Activated naive CD8-positive, alpha-beta T cell treated with anti-CD3 and anti-CD28 coated beads, Interleukin-2, amount 50 U/mL, for 24 hours (primary cell): ENCODE measurements at places on chromosomes 4 and X.

DNA sequence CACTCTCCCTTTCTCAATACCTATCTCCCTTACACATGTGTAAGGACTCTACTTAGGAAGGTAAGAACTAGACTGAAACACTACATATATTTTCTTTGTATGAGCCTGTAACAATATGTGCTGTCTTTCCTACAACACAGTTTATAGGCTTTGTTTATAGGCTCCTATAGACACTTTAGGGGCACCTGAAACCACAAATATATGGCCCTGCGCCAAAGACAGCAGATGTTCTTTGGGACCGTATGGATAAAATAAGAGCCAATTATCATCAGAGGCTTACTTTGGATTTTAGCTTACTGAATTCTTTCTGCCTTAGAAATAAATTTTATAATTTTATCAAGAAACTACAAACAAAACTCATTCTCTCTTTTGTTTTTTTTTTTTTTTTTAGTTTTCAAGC, 16.6 kb upstream of the CXCL3 start:
- no peak for DNase-seq
- no peaks in the 10 kb centered on the region for H3K4me1 ChIP-seq
- no peak overlapping the region for H3K4me3 ChIP-seq
- peaks cover 2% of the 10 kb centered on the region for H3K27me3 ChIP-seq
- H3K36me3 ChIP-seq: no peaks in the 10 kb centered on the region
- H3K27ac ChIP-seq: no peak overlapping the region

GRCh38 chr4:112302320-112303274, 5.4 kb downstream of the ALPK1 start:
- no peak overlapping the region for H3K27ac ChIP-seq
- H3K4me3 ChIP-seq: no peak overlapping the region
- H3K27me3 ChIP-seq: no peaks in the 10 kb centered on the region

DNA sequence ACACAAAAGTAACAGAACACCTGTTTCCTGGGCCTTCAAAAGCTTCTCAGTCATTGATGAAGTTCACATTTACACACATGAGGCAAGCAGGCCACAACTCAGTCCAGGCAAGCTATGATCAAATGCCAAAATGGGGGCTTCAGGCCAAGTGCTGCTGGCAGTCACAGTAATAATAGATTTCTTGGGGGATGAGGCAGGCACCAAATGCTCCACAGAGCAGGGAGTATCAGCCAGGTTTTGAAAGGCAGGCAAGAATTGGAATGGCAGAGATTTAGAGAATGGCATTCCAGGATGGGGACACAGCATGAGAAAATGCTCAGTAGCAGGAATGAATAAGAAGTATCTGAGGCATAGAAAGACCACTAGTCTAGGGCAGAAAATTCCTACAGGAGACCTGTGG, 52.8 kb downstream of the GRIA3 start:
- DNase-seq: no peak
- H3K27ac ChIP-seq: no peak overlapping the region

- no peaks in the 10 kb centered on the region for H3K27me3 ChIP-seq
- H3K4me3 ChIP-seq: no peak overlapping the region
- H3K27ac ChIP-seq: no peak overlapping the region
- peaks cover 1% of the 10 kb centered on the region for H3K36me3 ChIP-seq
- DNase-seq: no peak
- no peaks in the 10 kb centered on the region for H3K4me1 ChIP-seq
Measured at GRCh38 chrX:112521676-112522075, 158.1 kb downstream of the LHFPL1 start.

DNA sequence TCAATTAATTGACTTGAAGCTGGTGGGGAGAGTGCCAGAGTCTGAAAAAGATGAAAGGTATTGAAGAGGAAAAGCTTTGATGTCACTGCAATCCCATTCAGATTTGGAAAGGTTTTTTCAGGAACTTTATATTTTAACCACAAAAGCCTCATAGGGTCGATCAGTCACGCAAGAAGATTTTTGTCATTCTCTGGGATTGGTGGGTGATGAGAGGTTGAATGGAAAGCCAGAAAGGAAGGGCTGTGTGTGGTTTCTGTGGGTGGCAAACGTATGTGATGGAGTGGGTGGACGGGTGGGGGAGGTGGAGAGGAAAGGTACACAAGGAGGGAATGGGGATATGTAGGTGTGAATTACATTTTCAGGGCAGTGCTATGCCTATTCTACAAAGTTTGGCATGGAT, 173.8 kb upstream of the SCML1 start:
- peak overlapping the region; percentile 12 for H3K4me3 ChIP-seq
- no peaks in the 10 kb centered on the region for H3K36me3 ChIP-seq
- peaks cover 27% of the 10 kb centered on the region for H3K4me1 ChIP-seq
- no peaks in the 10 kb centered on the region for H3K27me3 ChIP-seq

DNA sequence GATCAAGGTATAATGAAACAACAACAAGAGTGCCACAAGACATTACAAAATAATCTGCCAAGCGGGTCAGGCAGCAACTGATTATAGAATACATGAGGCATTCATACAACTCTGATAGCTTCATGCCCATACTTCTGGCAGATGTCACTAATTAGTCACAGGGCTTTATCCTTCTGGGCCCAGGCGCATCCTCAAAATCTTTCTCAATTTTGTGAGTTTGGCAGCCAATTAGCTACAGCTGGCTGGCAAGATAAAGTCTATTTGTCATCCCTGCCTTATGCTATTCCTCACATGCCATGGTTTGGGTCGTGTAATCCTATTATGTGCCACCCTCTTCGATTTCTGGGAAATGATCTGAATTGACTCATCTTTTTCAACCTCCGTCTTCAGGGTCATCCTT, 254.3 kb downstream of the PACRGL start:
- no peaks in the 10 kb centered on the region for H3K4me1 ChIP-seq
- no peaks in the 10 kb centered on the region for H3K27me3 ChIP-seq
- no peak overlapping the region for H3K4me3 ChIP-seq
- no peak for DNase-seq
- no peaks in the 10 kb centered on the region for H3K36me3 ChIP-seq
- no peak overlapping the region for H3K27ac ChIP-seq

- no peak overlapping the region for H3K4me3 ChIP-seq
- no peak overlapping the region for H3K27ac ChIP-seq
- no peaks in the 10 kb centered on the region for H3K36me3 ChIP-seq
- no peak for DNase-seq
Measured at GRCh38 chr4:148259841-148260240, 182.4 kb downstream of the NR3C2 start.

GRCh38 chr4:37101182-37101581, 143.4 kb upstream of the NWD2 start:
- no peak overlapping the region for H3K4me3 ChIP-seq
- H3K27me3 ChIP-seq: no peaks in the 10 kb centered on the region
- no peaks in the 10 kb centered on the region for H3K36me3 ChIP-seq
- H3K27ac ChIP-seq: no peak overlapping the region

DNA sequence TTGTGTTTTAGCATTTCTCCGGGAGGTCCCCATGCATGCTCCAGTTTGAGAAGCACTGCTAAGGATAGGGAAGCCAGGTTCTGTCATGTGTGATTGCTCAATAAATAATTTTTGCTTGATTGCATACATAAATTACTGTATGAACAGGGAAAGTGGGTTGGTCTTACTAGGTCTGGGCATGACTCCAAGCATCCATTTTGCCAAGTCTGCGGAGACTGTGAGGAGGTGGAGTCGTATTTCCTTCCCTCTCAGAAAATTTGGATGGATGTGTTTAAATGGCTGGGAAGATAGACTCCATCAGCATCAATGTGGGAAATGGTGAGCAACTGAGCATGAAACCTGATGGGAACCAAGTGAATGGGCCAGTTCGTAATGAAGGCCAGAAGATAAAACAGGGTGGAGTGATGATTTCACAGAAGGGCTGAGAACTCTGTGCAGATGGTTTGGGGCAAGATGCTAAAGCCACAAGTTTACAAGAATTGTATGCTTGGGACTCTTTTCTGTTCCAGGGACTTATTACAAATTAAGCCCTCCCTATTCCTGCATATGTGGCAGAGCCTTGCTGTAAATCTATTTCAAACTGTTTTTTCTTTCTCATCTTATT, 84.1 kb downstream of the NHS start:
- DNase-seq: no peak

DNA sequence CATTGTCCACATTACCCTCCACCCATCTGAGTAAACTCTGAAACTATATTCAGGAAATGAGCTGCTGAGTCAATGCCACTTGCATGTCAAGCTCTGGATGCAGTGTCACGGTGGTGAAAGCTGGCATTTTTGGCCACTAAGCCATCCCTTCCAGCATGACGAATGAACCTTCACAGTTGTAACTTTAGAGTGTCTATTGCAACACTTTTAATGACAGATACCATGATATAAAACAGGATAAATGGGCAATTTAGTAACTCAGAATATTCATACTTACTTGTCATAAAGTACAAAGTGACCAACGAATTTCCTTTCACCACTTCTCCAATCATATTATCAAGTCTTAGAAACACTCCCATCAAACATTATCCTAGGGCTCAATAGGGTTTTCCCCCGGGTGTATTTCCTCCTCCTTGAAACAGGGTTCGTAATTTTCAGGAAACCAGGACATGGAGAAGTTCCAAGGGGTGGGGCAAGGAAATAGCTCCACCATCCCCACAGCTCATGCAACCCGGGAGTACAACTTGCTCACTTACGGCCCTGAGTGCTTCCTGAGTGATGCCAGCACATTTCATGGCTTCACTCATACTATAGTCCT, 73.1 kb downstream of the MTHFD2L start:
- no peak overlapping the region for H3K4me3 ChIP-seq
- H3K27me3 ChIP-seq: no peaks in the 10 kb centered on the region
- DNase-seq: no peak
- H3K36me3 ChIP-seq: no peaks in the 10 kb centered on the region

DNA sequence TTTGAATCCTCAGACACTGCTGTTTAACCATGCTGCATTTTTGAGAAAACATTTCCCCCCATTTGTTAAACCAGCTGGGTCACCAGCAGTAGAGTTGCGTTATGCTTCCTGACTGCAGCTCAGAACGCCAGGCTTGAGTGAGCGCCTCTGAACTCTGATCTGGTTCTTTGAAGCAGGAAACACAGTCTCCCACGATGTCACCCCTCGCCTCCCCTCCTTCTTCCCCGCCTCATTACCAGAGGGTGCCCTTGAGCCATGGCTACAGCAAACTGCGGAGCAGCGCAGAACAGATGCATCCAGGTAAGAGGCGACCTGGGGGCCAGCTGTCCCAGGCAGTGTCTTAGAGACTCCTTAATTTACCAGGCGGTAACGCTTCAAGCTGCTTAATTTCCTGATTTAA, 78.4 kb downstream of the REPS2 start:
- H3K27me3 ChIP-seq: no peaks in the 10 kb centered on the region
- H3K36me3 ChIP-seq: no peaks in the 10 kb centered on the region
- H3K4me1 ChIP-seq: peaks cover 3% of the 10 kb centered on the region
- H3K4me3 ChIP-seq: no peak overlapping the region

GRCh38 chr4:154013576-154013975, 224.7 kb upstream of the SFRP2 start:
- H3K4me3 ChIP-seq: no peak overlapping the region
- H3K27ac ChIP-seq: no peak overlapping the region
- no peaks in the 10 kb centered on the region for H3K27me3 ChIP-seq

GRCh38 chr4:109733728-109734127, 3.9 kb upstream of the PLA2G12A start:
- H3K36me3 ChIP-seq: no peaks in the 10 kb centered on the region
- no peak overlapping the region for H3K27ac ChIP-seq
- H3K4me1 ChIP-seq: peaks cover 11% of the 10 kb centered on the region
- no peaks in the 10 kb centered on the region for H3K27me3 ChIP-seq
- DNase-seq: no peak

DNA sequence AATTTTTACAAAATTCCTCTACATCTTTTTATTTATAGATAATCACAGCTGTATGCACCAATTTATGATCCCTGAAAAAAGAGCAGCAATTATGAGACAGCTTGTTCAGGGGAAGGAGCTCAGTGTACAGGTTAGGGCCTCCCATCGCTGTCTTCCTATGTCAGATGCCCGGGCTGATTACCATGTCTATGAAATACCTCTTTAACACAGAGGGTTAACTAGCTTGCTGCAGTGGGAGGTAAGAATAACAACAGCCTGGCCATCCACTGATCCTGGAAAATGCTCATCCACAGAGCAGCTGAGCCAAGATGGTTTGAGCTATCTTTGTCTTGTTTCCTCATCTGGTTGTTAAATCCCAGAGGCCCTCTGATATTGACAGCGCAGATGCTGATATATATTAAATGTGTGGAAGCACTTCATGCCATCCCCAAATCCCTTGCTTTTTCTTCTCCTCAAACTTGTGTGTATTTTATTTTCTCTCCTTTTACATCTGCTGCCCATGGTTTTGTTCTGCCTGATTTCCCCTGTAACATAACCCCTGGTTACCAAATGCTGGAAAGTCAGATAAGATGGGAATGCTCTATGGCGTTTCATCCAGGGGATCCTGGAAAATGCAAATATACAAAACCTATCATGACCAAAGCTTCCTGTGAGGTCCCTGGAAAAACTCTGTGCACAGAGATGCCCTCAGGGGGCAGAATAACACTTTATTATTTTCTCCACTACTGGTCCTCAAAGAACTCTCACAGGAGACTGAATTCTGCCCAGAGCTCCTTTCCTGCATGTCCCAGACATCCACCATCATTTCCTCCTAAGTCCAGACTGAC, 85.8 kb upstream of the PUDP start:
- H3K4me3 ChIP-seq: no peak overlapping the region
- no peak for DNase-seq
- H3K27me3 ChIP-seq: no peaks in the 10 kb centered on the region
- no peaks in the 10 kb centered on the region for H3K36me3 ChIP-seq

GRCh38 chrX:66262807-66263206, 98.8 kb downstream of the HEPH start:
- H3K4me3 ChIP-seq: no peak overlapping the region
- no peak for DNase-seq
- peaks cover 2% of the 10 kb centered on the region for H3K27me3 ChIP-seq
- no peaks in the 10 kb centered on the region for H3K36me3 ChIP-seq

GRCh38 chrX:41035582-41035981, 49.7 kb upstream of the USP9X start:
- no peak for DNase-seq
- no peaks in the 10 kb centered on the region for H3K4me1 ChIP-seq
- no peaks in the 10 kb centered on the region for H3K27me3 ChIP-seq

DNA sequence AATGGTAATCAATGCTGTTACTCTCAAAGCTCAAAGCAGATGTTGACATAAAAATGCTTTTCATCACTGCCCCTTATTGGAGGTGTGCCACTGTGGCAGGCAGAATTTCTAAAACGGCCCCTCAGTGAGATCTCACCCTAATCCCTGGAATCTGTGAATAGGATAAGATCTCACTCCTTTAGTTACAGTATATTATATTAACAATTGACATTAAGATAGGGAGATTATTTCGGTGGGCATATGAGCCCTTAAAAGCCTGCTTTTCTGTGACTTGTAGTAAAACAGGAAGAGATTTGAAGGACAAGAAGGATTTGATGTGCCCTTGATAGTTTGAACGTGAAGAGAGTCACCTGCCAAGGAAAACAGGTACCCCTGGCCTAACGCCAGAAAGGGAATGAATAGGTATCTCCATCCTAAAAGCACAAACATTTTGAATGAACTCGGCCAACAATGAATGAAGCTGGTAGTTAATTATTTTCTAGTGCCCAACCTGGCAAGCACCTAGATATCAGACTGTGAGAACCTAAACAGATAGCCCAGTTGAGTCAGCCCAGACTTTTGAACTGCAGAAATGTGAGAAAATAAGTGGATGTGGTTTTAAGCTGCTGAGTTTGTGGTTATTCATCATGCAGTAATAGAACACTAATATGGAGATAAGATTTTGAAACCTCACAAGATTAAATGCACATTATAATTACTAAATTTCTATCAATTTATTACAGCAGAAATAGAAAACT, 881.6 kb downstream of the PCDH18 start:
- no peak overlapping the region for H3K27ac ChIP-seq
- H3K36me3 ChIP-seq: no peaks in the 10 kb centered on the region
- DNase-seq: no peak
- no peak overlapping the region for H3K4me3 ChIP-seq
- H3K27me3 ChIP-seq: no peaks in the 10 kb centered on the region

GRCh38 chr4:153232768-153233167, 28.5 kb downstream of the TRIM2 start:
- peaks cover 16% of the 10 kb centered on the region for H3K27me3 ChIP-seq
- DNase-seq: no peak
- no peaks in the 10 kb centered on the region for H3K36me3 ChIP-seq
